ENCODE measurements at places on chromosomes 5 and 9.

DNA sequence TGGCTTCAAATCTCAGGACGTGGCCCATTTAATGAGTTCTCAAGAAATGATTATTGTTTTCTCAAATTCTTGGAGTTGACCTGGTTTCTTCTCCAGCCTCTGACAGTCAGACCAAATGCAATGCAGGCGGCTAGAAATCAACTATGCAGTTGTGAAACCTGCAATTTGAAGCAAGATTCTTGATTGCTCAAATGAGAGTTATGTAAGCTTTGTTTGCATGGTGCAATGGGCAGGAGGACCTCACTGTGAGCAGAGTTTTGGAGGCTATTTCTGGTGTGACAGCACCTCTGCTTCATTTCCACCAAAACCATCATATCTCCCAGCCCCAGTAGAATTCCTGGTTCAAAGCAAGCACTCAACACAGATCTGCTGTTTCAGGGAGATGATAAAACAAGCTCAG, 500.0 kb upstream of the KLF4 start:
- DNase-seq, result no peak

DNA sequence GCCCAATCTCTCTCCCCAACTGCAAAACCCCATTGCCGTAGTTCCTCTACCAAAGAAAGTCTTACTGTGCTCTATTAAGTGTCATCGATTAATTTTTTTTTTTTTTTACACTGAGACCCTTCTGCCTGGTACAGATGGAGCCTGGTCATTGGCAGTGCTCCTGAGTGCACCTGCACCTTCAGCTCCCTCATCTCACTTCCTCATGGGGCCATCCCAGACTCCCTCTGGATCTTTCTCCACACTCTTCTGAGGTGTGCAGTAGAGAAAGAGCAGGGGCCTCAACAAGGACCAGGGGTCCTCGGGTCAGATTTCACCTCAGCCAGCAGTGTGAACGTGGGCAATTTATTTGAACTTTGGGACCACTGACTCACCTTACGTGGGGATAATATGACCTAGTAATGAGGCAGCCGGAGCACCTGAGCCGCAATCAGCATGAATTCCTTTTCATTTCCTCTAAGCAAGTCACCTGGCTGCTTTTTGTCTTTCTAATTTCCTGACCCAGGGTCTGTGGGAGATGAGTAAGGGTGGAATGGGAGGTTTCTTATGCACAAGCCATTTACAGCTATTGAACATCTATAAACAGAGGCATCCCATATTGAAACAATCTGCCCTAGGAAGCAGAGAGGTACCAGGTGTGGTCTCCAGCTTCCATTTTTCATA, 22.3 kb upstream of the GABRP start:
- DNase-seq, result no peak

DNA sequence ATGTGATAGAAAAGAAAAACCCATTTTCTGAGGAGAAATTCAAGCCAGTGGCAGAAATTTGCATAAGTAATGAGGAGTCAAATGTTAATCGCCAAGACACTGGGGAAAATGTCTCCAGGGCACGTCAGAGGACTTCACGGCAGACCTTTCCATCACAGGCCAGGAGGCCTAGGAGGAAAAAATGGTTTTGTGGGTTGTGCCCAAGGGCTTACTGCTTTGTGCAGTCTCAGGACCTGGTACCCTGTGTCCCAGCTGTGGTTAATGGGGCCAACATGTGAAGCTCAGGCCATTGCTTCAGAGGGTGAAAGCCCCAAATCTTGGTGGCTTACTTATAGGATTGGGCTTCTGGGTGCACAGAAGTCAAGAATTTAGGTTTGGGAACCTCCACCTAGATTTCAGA, 54.8 kb upstream of the ADAMTS2 start:
- DNase-seq, result no peak

- DNase-seq, result no peak
Measured at GRCh38 chr9:129989362-129989708, 53.7 kb downstream of the FNBP1 start.

- DNase-seq, result no peak
Measured at GRCh38 chr9:96871176-96871575, 16.9 kb upstream of the ZNF782 start.

DNA sequence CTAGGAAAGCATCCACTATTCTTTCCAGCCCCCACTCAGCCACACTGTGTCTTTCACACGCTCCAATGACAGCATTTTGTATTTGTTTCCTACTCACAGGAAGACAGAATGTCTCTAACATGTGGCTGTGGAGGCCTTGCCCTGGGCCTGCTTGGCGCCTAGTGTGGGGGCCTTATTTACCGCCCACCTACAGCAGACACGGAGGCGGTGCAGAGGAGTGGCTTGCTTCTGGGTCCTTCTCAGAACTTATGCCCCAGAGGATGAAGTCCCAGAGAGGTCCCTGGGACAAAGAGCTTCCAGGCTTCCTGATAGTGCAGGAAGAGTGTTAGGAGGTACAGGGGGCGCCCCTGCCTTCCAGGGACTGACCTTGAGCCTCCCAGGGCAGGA, 8.5 kb upstream of the MRNIP start:
- no peak for DNase-seq

All from RCC 7860 (cell line).